Forelimb muscle (tissue), 1 donor: ENCODE measurements at places on chromosomes 16 and 17. TPM values are rescaled to one million over a fixed set of nuclear protein-coding genes. Genes with fewer than 3 reads are reported as not detected.

DNA sequence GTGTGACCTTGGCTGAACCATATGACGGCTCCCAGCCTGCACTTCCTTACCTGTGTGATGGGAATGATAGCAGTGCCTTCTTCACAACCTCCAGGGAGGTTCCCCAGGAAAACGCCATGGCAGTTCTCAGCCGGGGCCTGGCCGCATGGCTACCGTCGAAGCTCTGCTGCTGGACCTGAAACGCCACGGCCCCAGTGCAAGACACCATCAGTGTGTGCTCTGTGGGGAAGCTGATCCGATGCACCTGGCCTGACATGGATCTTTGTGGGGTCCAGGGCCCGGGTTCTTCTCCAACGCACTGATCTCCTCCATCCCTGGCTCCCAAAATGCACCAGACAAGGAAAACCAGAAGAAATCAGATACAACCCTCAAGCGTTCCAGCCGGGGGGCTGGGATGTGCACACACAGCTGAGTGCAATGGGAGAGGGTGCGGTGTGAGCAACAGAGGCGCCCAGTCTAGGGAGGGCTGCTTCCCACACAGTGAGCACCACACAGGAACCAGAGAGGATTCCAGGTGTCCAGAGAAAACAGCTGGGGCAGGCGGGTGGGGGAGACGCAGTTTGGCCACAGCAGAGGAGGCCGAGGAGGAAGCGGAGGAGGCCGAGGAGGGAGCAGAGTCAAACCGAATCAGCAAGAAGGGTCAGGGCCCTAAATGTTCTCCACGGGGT lies 54.3 kb upstream of the ZNF469 start:
- DNase-seq: no peak

- DNase-seq: no peak
Observed at GRCh38 chr16:58346831-58347371, 45.4 kb upstream of the GINS3 start.

GRCh38 chr17:61551255-61551742 lies 39.7 kb downstream of the NACA2 start:
- peak; percentile 19 for DNase-seq

- no peak for DNase-seq
Observed at GRCh38 chr16:50844840-50845239, 103.0 kb downstream of the CYLD start.

DNA sequence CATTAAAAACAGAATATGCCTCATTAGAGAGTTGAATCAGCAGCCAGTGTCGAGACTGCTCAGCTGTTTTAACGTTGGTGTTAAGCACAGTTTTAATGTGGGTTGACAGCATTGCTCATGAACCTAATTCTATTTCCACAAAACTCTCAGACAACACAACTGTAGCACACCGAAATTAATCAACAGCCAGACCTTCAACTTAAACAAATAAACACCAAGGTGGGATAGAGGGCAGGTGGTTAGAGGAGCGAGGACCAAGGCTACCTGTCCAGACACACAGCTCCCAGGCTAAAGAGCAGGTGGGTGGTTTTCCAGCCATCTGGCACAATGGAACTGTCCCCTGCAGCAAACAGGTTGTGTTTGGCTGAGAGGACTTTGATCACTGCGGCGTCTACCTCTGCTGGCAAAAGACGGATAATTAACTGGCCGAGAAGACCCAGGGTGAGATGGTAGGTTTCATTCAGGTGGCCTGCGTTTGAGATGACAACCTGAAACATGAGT lies 69.6 kb upstream of the ATP2A3 start:
- DNase-seq: no peak

- DNase-seq: no peak
Observed at GRCh38 chr16:89392881-89393737, 97.3 kb downstream of the ANKRD11 start.

- DNase-seq: no peak
Observed at GRCh38 chr16:62079236-62079635, 43.0 kb upstream of the CDH8 start.

- no peak for DNase-seq
Observed at GRCh38 chr17:7131423-7131791, 16.8 kb upstream of the ASGR2 start.

The KRT25 gene
- not detected for polyA plus RNA-seq

The MYH1 gene
- 12.1 TPM for polyA plus RNA-seq

The MSLN gene
- polyA plus RNA-seq: 0.34 TPM

The TUFM gene
- polyA plus RNA-seq: 145 TPM

The PLCG2 gene
- 6.7 TPM for polyA plus RNA-seq
